ENCODE measurements at places on chromosomes 11 and 22. TPM values are rescaled to one million over a fixed set of nuclear protein-coding genes. Genes with fewer than 3 reads are reported as not detected.

The TRIM51 gene
- not detected for total RNA-seq

- DNase-seq = no peak
- no peaks in the 10 kb centered on the region for H3K4me1 ChIP-seq
- no peak overlapping the region for H3K4me3 ChIP-seq
- no peaks in the 10 kb centered on the region for H3K36me3 ChIP-seq
- H3K27ac ChIP-seq = no peak overlapping the region
Measured at GRCh38 chr11:101008961-101009689, 120.5 kb downstream of the PGR start.

GRCh38 chr11:86314636-86315035 is 12.6 kb downstream of the HIKESHI start:
- peaks cover 68% of the 10 kb centered on the region for H3K36me3 ChIP-seq
- no peaks in the 10 kb centered on the region for H3K27me3 ChIP-seq
- no peaks in the 10 kb centered on the region for H3K4me1 ChIP-seq
- DNase-seq = no peak
- no peak overlapping the region for H3K27ac ChIP-seq

The PELI3 gene
- total RNA-seq = 8.2 TPM

DNA sequence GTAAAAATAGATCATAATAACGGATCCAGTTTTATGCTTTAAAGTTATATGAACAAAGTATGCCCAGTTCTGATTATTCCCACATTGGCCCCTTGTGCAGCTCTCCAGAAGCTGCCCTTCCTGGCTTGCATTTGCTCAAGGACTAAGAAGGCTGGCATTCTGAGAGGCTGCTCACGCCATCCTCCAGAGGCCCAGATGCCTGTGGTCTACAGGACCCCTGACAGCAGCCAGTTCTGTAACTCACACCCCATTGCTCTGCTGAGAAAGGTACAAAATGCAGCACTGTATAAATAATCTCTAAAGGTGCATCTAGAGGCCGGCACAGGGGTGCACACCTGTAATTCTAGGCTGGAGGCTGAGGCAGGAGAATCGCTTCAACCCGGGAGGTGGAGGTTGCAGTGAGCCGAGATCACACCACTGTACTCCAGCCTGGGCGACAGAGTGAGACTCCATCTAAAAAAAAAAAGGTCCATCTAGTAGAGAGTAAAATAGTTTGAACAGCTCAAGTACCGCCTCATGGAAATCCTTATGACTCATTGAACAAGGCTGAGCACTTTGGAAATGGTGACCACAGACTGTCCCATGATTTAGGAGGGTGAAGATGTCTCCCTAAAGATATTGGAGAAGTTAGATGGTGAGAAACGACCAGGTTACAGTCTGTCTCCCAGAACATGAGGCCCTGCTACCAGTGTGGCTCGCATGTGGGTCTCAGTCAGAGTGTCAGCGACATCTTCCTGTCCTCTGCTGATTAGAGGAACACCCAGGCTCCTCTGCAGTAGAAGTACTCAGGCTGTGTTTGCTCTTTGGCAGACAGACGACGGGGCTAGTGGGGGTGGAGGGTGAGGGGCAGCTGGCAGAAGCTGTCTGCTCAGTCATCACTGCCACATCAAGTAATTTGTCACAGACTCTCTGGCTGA is 56.3 kb downstream of the KREMEN1 start:
- H3K4me3 ChIP-seq = no peak overlapping the region
- H3K36me3 ChIP-seq = no peaks in the 10 kb centered on the region
- DNase-seq = peak; percentile 40
- peaks cover 13% of the 10 kb centered on the region for H3K4me1 ChIP-seq

DNA sequence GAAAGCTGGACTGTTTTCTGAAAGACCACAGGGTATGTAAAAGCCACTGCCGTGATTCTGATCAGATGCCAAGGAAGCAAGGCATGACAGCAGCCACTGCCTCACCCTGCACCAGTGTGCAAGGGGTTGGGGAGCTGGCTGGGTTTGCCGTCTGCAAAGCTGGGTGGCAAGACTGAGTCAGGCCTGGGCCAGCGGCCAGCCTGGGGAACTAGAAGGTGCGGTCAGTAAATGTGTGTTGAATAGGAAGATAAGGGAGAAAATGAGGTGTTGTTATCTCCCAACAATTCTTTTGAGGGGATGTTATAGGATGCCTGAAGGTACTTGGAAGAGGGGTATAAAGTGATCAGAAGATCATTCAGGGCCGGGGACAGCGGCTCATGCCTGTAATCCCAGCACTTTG is 8.0 kb downstream of the VSTM5 start:
- no peak overlapping the region for H3K4me3 ChIP-seq
- no peaks in the 10 kb centered on the region for H3K36me3 ChIP-seq
- no peaks in the 10 kb centered on the region for H3K27me3 ChIP-seq
- DNase-seq = no peak
- no peaks in the 10 kb centered on the region for H3K4me1 ChIP-seq

DNA sequence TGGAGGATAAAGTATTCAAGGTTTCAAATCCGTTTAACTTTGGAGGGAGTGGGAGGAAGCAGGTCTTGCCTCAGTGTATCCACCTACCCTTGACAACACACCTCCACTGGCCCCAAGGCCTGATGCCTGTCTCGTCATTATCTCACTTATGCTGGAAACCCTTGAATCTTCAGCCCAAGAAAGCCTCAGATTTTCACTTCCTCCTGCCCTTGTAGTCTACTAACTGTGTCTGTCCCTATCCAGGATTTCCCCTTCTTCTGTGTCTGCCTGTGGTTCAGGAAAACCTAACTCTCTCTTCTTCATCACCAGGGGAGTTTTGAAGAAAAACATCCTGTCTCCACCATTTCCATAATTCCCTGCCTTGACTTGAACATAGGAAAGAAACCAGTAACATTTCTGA is 56.1 kb downstream of the SYT9 start:
- DNase-seq = no peak
- no peaks in the 10 kb centered on the region for H3K36me3 ChIP-seq
